Left lobe of liver (tissue), 2 donors: ENCODE measurements at places on chromosomes 2 and 18. TPM values are rescaled to one million over a fixed set of nuclear protein-coding genes. Genes with fewer than 3 reads are reported as not detected.
A peak's percentile ranks its signal among the peaks of the same experiment; 100 is the strongest.

The CD28 gene
- total RNA-seq: 1.5 TPM

The EPAS1 gene
- total RNA-seq: 127 TPM

The FBXO15 gene
- 0.58 TPM for total RNA-seq

The CEBPZOS gene
- 19.3 TPM for total RNA-seq

DNA sequence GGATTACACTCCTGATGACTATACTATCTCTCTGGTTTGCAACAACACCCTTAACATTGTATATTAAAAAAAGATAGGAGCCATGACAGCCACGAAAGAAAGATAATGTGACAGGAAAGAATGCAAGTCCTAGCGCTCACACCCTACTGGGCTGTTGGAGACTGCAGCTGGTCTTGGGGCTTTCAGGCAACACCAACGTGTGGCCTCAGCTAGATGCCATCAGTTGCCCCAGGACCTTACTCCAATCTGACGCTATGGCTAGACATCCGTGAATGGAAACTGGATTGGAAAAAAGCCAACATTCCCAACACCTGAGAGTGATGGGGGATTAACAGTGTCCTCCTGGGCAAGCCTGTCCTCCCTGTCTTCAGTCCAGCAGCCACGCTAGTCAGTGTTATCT lies 357.4 kb upstream of the GULP1 start:
- no peak for DNase-seq

- DNase-seq: no peak
These were observed 22.4 kb downstream of the GAREM2 start for GRCh38 chr2:26195040-26195984.

GRCh38 chr2:41169744-41170143 lies 717.9 kb upstream of the SLC8A1 start:
- DNase-seq: no peak

- DNase-seq: no peak
These were observed 45.7 kb downstream of the FAM210A start for GRCh38 chr18:13680612-13681011.

DNA sequence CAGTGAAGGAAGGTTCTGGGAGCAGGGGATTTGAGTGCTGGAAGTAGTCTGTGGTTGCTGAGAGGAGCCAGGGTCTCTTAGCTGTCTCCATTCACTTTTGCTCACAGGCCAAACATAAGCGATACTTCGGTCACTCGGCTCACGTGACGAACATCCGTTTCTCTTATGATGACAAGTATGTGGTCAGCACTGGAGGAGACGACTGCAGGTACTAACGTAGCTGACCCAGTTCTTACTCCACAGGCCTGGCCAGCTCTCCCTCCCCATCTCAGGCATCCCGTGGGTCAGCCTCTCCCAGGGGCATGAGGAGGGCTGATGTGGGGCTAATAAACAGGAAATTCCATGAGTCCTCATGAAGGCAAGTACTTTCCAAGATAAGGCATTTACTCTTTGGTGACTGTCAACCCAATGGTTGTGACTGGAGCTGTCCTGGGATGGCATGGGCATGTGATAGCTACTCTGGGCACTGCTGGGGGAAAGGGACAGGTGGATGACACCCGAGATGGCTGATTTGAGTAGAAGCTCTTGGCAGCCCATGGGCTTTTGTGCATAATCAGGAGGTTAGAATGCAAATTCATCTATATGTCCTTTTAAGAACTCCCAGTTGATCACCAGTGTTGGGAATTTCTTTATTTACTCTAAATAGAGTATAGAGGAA lies 81.6 kb downstream of the RTN4 start:
- no peak for DNase-seq

DNA sequence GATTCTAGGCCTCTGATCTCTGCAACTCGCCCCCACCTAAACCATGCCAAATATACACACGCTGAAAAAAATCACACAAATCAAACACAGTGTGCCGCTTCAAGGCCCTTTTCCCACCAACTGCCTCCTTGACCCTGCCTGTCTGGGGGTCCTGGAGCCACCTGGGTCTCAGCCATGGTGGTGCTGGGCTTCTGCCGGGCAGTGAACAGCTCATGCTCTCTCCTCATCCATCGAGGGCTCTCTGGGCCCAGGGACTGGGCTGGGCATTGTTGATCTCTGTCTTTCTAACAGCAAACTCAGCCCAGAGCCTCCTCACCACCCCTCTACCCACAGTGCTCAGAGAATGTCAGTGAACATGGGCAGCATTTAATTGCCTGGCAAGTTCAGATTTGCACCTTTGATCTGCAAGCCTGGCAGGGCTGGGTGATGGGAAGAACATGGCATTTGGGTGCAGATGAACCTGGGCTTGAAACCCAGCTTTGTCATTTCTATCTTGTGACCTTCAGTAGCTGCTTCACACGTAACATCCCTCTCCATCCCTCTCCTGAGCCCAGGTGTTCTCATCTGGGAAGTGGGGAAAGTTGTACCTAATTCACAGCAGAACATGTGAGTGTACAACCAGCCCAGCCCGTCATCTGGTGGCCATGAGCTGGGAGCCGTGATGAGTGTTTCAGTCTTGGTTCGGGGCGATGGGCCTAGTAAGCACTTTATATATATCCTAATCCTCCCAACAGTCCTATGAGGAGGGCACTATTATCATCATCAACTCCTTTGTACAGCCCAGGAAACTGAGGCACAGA lies 46.1 kb downstream of the SDC1 start:
- DNase-seq: peak; percentile 79

GRCh38 chr2:78034706-78035105 lies 512.5 kb upstream of the LRRTM4 start:
- DNase-seq: no peak

GRCh38 chr2:189179570-189179950 lies at the start of gene COL5A2:
COL5A2 (minus strand) TSS chr2:189179761; CDS start chr2:189179604, 157 bp downstream.
- peak; percentile 45 for DNase-seq

DNA sequence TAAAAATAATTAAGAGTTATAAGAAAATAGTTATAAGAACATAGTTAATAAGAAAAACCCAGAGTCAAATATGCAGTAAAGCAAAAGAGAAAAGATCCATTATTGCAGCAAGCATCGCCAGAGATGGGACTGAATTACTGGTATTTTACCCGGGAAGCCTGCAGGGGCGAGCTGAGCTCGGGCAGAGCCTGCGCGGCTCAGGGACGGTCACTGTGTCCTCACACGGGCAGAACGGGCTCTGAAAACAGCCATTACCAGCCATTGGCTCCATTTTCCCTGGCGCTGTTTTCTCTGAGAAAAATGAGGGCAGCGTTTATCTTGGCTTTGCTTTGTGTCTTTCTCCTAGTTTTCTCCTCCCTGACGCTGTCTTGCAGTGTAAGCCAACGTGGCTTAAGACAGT lies 95.3 kb upstream of the ALKAL2 start:
- DNase-seq: no peak
